Epithelial cell of proximal tubule (primary cell): ENCODE measurements at places on chromosomes 7 and 10. TPM values are rescaled to one million over a fixed set of nuclear protein-coding genes. Genes with fewer than 3 reads are reported as not detected.

The PPP2R2D gene
- total RNA-seq: 28.6 and 33.2 TPM in 2 replicates

The CAMK2B gene
- total RNA-seq: not detected in 2 replicates

The OSBPL3 gene
- total RNA-seq: 24.5 and 26.8 TPM in 2 replicates

The ACSM6 gene
- not detected in 2 replicates for total RNA-seq

The MACROH2A2 gene
- 53.2 and 62.8 TPM in 2 replicates for total RNA-seq

The FAM25A gene
- not detected in 2 replicates for total RNA-seq

The CFAP70 gene
- total RNA-seq: 0.14 and 0.98 TPM in 2 replicates

The CLRN3 gene
- total RNA-seq: not detected in 2 replicates

The ADIRF gene
- total RNA-seq: 0.72 and 1.4 TPM in 2 replicates

The NRF1 gene
- 6.6 and 6.8 TPM in 2 replicates for total RNA-seq

The FOXI2 gene
- not detected in 2 replicates for total RNA-seq

The PCDH15 gene
- 0.07 TPM in 1 of 2 replicates, not detected in the other for total RNA-seq

The PIP gene
- total RNA-seq: not detected in 2 replicates

The UCMA gene
- not detected in 2 replicates for total RNA-seq

The UNCX gene
- 0.65 and 1.7 TPM in 2 replicates for total RNA-seq

DNA sequence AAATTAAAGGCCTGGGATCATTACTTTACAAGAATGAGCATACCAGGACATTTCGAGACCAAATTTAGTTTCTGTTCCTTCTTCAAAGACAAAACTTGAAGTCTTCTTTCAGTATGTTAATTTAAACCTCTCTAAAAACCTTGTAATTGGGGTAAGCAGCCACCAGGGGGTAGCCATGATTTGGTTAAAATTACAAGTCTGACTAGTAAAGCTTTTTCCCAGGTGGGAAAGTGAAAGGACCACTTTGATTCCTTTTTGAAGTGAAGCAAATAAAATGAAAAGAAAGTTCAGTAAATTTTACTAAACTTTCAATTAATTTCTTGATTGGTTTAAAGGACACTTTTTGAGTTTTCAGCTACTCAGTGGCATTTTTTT is 294.3 kb downstream of the BBS9 start:
- no peak for DNase-seq

GRCh38 chr7:28806841-28807240 is 151.3 kb downstream of the TRIL start:
- DNase-seq: no peak

GRCh38 chr10:66917104-66917503 is 8.7 kb upstream of the LRRTM3 start:
- DNase-seq: no peak

- no peak for DNase-seq
These were observed 3.5 kb upstream of the KCNH2 start for GRCh38 chr7:150981644-150982043.

DNA sequence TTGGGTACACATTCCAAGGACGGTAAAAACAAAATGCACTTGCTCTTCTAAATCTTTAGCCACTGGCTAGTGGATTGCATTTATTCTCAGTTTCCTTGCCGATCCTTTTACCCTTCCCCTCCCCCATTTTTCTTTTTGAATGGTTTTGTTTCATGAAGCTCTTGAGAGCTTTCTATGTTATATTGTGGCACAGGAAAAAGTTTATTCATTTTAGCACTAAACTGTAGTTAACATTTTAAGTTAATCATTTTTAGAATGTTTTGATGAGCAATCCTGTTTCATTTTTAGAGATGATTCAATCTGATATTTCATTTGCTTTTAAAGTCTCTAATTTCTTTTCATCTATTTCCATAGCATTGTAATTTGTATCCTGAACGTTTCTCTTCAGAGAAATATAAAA is 24.0 kb downstream of the ZEB1 start:
- no peak for DNase-seq

DNA sequence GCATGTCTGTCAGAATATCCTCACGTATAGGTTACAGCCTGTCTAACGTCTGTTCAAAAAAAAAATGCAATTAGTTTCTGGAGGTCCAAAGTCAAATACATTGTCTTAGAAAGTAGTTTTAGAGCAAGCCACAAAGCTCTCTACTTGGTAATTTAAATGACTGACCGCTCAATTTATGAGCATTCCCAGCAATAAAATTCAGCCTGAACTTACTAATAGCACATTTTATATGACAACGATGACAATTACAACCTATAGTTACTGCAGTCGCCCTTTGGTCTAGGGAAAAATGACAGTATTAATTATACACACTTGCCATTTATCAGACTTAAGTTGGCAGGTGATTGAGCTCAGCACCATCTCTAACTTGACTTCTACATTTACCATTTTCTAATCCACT is 425.8 kb upstream of the STEAP1 start:
- no peak for DNase-seq

DNA sequence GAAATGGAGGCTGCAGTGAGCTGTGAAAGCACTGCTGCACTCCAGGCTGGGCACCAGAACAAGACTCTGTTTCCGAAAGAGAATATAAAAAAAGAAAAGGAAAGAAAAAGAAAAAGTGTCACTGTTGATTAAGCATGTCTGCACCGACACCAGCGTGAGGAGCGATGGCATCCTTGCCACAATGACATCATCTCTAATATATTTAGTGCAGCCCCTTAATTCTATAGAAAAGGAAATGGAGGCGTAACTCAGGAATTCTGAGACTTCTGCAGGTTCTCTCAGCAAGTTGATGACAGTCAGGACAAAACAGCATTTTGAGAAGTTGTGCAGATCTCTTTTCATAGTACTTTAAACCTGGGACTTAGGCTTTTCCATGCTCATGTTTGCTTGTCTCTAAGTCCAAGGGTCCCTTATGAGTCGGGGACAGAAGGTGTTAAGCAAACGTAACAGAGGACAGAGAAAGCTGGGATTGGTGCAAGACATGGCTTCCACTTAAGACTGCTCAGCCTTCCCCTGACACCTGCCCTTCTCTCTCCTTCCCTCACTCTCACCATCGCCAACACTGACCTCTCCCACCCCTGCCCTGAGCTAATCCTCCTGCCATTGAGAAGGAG is 16.9 kb upstream of the ANKRD1 start:
- no peak for DNase-seq

- DNase-seq: no peak
These were observed 224.1 kb downstream of the CCSER2 start for GRCh38 chr10:84552478-84552877.

DNA sequence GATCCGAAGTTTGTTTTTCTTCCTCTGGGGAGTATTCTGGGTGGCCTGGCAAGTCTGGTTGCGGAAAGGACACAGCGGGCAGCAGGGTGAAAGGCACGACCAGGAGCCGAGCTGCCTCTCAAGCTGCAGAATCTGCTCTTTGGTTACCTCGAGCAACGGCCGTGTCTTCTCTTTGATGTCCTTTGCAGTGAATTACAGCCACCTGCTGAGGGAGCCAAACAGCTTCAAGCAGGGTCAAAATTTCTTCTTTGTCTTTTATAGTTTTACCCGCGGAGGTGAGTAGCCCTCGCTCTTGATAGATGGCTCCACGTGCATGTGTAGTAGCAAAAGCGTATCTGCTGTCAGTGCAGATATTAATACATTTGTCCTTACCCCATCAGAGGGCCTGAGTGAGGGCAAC is 177.3 kb upstream of the MBL2 start:
- no peak for DNase-seq

GRCh38 chr10:28984431-28984830 is 304.4 kb upstream of the LYZL1 start:
- DNase-seq: peak; percentile 69

GRCh38 chr10:114874827-114875411 is 53.3 kb downstream of the FHIP2A start:
- no peak for DNase-seq

DNA sequence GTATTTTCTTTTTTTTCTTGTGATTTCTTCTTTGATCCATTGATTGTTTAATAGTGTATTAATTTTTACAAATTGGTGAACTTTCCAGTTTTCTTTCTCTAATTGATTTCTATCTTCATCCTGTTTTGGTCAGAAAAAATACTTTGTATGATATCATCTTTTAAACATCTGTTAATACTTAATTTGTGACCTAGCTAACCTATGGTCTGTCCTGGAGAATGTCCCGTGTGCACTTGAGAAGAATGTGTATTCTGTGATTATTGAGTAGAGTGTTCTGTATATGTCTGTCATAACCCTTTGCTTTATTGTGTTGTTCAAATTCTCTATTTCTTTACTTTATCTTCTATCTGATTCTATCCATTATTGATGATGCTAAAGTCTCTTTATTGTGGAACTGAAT is 65.8 kb upstream of the ZEB1 start:
- DNase-seq: no peak

DNA sequence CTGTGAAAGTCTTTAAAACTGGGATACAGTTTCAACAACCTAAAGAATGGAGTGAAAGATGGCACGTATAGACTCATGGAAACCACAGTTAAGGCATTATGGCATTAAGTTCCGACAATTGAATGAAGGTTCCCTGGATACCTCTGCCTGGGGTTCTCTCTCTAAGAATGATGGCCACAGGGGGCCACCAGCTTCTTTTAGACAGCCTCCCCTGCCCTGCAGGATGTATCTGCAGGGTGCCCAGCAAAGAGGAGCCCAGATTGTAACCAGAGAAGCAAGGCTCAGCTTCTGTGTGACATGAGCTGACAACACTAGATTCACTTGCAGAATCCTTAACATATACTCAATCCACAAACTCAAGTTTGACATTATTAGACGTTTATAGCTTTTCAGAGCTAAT is 645.4 kb downstream of the PARD3 start:
- no peak for DNase-seq

DNA sequence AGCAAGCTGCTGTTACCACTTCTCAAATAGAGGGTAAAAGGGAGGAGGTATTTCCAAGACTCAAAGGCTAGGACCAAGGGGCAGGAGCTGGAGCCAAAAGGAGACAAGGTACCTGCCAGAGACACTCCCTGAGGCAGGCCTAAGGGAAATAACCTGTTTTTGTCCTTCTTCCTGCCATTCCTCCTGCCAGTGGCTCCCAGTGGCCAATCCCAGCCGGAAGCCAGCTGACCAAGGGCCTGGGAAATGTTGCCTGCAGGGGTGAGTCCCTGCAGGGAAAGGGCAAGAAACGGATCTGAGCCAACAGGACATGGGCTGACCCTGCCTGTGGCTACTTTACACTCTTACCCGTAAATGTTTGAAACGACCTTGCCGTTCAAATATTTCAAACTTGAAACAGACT is 3.5 kb downstream of the CYTH3 start:
- DNase-seq: no peak

DNA sequence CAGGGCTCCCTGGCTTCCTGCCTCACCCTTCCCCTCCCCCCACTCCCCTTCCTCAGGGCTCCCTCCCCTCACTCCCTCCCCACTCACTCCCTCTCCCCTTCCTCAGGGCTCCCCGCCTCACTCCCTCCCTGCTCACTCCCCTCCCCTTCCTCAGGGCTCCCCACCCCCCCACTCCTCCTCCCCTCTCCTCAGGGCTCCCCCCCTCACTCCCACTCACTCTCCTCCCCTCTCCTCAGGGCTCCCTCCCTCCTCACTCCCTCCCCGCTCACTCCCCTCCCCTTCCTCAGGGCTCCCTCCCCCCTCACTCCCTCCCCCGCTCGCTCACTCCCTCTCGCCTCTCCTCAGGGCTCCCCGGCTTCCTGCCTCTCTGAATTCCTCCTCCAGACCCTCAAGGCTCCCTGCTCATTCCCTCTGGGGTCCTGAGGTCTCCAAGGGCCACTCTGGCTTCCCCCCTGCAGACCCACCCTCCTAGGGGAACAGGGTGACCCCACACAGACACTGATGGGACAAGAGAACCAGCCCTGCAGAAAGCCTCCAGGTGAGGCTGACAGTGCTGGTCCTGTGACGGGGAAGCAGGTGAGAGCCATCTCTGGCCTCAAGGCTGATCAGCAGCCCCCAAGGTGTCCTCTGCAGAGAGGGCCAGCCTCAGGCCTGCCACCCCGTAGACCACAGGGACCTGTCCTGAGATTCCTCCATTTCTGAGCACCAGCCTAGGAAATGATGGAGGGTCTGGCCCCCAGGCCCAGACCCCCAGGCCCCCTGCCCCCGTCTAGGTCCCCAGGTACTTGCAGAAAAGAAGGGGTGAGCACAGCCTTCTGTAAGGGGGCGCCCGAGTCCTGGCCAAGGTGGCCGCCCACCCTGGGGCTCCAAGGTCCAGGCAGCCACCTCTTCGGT is 47.2 kb downstream of the PWWP2B start:
- DNase-seq: no peak

DNA sequence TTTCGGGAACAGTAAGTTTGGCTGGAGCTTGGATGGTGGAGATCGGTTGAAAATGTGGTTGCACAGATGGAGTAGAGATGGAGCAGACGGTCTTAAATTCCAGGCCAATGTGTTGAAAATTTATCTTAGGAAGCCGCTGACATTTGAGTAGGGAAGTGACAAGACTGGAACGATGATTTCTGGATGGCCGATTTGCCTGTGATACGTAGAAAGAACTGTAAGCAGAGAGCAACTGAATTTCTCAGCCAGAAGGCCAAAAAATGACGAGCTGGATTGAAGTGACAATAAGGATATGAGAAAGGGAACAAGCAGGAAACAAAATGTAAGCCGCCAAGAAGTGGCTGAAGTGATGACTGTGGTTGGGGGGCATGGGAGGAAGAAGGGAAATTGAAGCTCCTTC is 687 bp upstream of the ARMC3 start:
- no peak for DNase-seq

GRCh38 chr7:116806046-116806944 is 56.1 kb upstream of the CAPZA2 start:
- no peak for DNase-seq

- DNase-seq: no peak
These were observed 106.1 kb upstream of the C7orf33 start for GRCh38 chr7:148484486-148484885.

GRCh38 chr7:47149208-47149839 is 432.6 kb downstream of the TNS3 start:
- DNase-seq: no peak

- no peak for DNase-seq
These were observed 10.2 kb upstream of the C10orf67 start for GRCh38 chr10:23354630-23355279.

GRCh38 chr7:17915796-17916195 is 24.5 kb downstream of the SNX13 start:
- no peak for DNase-seq

- DNase-seq: no peak
These were observed 187.9 kb upstream of the AKR1E2 start for GRCh38 chr10:4638099-4638498.

DNA sequence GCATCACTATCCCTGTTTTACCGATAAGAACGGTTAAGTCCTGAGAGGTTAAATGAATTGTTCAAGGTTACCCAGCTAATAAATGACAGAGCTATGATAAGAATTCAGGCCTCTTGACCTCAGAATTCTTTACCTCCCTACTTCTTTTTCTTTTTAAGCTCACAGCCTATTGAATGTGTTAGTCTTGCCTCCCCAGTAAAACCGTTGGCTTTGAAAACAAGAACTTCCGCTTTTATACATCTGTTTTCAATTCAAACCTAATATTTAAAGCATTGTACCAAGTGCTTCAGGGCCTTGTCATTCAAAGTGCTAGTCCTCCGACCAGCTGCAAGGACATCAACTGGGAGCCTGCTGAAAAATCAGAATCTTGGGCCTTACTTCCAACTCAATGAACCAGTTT is 15.6 kb downstream of the SEC31B start:
- DNase-seq: no peak

GRCh38 chr7:5470816-5471215 is 47.2 kb upstream of the TNRC18 start:
- no peak for DNase-seq

GRCh38 chr7:71857338-71857737 is 554.8 kb downstream of the CALN1 start:
- no peak for DNase-seq

- no peak for DNase-seq
These were observed 14.6 kb downstream of the SLC35B4 start for GRCh38 chr7:134302120-134302519.

- no peak for DNase-seq
These were observed 296.1 kb downstream of the CDK14 start for GRCh38 chr7:90892213-90892612.
